ENCODE measurements at places on chromosomes 12 and 14. TPM values are rescaled to one million over a fixed set of nuclear protein-coding genes. Genes with fewer than 3 reads are reported as not detected.

MORN3 gene
- total RNA-seq = not detected

C3AR1 gene
- 6.9 TPM for total RNA-seq

KLRG1 gene
- 5.6 TPM for total RNA-seq

RNASE2 gene
- 2.9 TPM for total RNA-seq

OR6C65 gene
- not detected for total RNA-seq

RASSF3 gene
- 143 TPM for total RNA-seq

PLCZ1 gene
- not detected for total RNA-seq

FLVCR2 gene
- total RNA-seq = 5.6 TPM

CDK4 gene
- 42.1 TPM for total RNA-seq

TPPP2 gene
- total RNA-seq = 1.2 TPM

RPL6 gene
- total RNA-seq = 606 TPM

MANSC4 gene
- not detected for total RNA-seq

NINJ2 gene
- total RNA-seq = 5.3 TPM

CD4 gene
- total RNA-seq = 8.4 TPM

VRTN gene
- not detected for total RNA-seq

EPYC gene
- total RNA-seq = not detected

STYK1 gene
- total RNA-seq = not detected

FBXO21 gene
- total RNA-seq = 33.5 TPM

TCL1B gene
- total RNA-seq = not detected

TMPRSS12 gene
- not detected for total RNA-seq

SHMT2 gene
- total RNA-seq = 33.4 TPM

ASIC1 gene
- 0.99 TPM for total RNA-seq

SERPINA9 gene
- not detected for total RNA-seq

ANO4 gene
- 0.32 TPM for total RNA-seq

DPY19L2 gene
- total RNA-seq = 51.0 TPM

IL26 gene
- not detected for total RNA-seq

B3GNT4 gene
- not detected for total RNA-seq

RIN3 gene
- 14.7 TPM for total RNA-seq

DEPDC4 gene
- total RNA-seq = 0.40 TPM

MYF5 gene
- not detected for total RNA-seq

GPR84 gene
- total RNA-seq = not detected

TOMM20L gene
- not detected for total RNA-seq

Data from left ventricle myocardium superior (tissue), 1 donor.